ENCODE measurements at places on chromosomes 2 and 18.

- DNase-seq, result no peak
Measured at GRCh38 chr2:182933629-182934028, 67.2 kb upstream of the FRZB start.

DNA sequence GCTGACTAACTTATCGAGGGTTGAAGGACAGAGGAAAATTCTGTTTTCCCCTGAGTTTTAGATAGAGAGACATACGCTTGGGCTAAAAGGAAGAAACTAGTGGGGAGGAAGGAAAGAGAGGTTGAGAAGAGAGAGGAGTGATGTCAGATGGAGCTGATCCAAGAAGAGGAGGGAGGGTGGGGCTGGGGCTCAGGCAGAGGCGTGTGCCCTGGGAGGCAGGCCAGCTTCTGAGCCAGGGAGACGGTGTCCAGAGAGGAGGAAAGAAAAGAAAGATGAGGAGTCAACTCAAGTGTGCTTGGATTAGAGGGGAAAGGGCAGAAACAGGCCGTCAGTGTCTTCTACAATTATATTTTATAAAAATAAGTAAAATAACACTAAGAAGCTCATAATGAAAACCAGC lies 56.2 kb downstream of the EMILIN2 start:
- DNase-seq, result peak; percentile 60

DNA sequence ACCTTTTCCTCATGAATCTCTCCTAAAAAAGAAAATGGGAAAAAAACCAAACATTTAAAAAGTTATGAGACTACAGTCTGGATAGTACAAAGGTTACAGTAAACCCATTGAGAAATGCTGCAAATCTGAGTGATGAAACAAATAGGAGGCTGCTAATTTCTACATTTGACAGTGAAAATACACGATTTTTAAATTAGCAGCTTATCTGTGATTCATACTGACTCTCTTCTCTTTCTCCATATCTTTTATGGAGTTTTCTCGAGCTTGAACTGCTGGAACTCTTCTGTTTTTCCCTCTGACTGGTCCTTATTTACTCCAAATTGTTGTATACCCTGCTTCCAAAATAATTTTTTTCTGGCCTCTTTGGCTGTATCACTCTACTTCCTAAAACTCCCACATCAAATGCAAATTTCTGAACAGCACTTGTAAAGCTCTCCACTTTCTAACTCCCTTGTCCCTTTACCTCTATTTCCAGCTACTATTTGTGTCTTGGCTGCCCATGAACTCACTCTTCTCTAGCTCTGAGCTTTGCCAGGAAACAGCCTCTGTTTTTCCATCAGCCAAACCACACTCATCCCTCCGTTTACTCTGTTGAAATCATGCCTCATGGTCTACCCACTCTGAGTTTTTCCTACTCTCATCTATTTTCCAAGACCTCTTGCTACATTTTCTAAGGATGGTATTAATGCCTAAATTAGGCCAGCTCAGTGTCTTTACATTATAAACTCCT lies 73.7 kb downstream of the RBMS1 start:
- no peak for DNase-seq

- DNase-seq, result no peak
Measured at GRCh38 chr2:133952896-133953295, 301.0 kb upstream of the MGAT5 start.

DNA sequence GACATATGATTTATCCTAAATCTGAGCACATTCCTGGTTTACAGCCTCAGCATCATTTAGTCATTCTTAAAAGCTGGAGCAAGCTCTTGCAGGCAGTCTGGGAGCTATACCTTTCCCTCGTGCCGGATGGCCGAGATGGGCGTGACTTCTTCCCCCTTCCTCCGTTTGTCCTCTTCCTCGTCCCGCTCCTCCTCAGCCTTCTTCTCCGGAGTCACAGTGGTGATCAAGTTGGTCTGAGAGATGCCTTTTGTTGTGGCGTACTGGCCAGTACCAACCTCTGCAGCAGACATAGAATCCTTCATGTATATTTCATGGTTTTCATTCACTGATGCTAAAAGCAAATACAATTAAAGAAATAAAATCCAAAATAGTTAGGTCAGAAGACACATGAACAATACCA lies 124.1 kb upstream of the ZBTB14 start:
- no peak for DNase-seq

- DNase-seq, result no peak
Measured at GRCh38 chr18:57768537-57769326, 34.4 kb downstream of the ATP8B1 start.

DNA sequence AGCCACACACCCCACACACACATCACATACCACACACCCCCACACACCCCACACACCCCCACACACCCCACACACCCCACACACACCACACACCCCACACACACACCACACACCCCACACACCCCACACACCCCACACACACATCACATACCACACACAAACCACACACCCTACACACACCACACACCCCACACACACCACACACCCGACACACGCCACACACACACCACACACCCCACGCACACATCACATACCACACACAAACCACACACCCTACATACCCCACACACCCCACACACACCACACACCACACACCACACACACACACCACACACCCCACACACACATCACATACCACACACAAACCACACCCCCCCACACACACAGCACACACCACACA lies 22.4 kb downstream of the TWIST2 start:
- no peak for DNase-seq

GRCh38 chr18:8988260-8988871 lies 114.1 kb upstream of the NDUFV2 start:
- peak; percentile 48 for DNase-seq

DNA sequence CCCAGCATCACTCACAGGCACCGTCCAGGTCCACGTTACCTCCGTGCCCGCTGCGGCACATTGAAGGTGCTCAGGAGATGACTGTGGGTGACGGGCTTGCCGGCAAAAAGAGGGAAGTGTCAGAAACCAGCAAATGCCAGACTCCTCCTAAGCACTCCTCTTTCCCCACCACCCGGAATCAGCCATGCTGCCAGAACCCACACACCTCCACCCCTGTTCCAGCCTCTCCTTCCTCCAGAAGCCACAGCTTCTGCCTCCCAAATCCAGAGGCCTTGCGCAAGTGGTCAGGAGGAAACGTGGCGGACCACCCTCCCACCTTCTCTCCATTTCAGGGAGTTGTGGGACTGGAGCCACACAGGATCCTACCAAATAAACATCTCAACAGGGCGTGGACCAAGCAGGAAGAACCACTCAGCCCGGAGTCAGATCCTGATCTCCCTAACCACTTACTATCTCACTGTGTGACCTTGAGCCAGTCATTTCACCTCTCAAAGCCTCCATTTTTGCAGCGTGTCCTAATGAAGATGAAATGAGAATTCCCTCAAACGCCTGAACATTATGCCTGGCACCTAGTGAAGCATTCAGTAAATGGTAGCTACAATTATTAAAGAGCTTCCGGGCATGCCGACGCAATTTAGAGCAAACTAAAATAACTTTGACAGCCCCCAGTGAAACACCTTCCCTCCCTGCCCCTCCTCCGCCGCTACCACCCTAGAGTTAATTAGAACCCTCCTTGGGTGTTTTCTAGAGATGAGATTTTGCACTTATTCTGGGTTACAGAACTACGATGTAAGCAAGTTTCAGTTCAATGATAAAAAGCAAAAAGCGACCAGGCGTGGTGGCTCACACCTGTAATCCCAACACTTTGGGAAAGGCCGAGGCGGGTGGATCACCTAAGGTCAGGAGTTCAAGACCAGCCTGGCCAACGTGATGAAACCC lies 32.9 kb downstream of the SMAD7 start:
- no peak for DNase-seq

DNA sequence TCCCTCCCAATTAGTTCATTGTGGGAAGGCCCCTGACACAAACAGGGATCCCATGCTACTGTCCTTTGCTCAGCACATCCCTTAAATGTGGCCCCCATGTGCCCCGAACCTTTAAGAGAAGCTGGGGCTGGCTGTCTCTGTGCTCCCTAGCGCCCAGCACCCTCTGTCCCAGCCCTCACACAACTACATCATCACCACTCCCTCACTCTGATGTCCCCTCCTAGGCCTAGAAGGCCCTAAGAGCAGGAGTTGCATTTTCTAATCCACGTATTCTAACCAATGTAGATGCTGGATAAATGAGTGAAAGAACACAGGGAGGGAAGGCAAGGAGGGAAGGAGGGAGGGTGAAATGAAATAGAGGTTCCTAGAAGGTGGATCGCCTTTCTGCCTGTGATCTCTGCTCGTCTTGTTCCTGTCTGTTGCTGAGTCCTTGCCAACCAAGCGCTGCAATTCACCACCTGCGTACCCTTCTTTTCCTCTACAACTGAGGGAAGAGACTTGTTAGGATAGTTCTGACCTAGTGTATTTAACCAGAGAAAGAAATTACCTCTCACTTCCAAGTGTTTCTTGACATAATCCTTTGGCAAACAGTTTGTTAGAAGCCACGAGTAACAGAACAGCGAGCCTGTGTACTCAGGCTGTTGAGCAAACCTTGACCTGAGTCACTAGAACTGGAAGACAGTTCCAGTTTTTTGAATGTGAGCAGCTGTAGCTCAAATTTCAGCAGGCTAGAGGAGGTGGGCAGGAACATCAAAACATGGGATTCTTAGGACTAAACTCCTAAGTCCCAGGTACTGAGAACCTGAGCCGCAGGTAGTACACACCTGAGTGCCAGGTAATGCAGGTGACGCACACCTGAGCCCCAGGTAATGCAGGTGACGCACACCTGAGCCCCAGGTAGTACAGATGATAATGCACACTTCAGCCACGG lies 181.5 kb upstream of the ID2 start:
- no peak for DNase-seq

DNA sequence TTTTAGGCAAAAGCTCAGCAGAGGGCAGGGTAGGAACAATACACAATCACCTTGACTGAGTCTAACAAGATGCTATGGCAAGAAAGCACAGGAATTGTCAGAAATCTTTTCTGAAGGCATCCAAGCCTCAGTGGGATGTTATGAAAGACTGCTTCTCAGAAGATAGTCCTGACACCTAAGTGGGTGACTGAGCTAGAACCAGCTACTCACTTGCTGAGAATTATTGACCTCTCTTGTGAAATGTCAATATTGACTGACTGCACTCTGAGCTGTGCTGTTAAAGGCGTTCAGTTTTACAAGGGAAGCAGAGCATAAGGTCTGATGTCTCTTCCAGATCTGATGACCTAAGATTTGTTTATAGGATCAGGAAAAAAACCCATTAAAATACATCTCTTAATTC lies 46.1 kb downstream of the TACR1 start:
- DNase-seq, result no peak

- no peak for DNase-seq
Measured at GRCh38 chr2:226728996-226729395, 70.6 kb downstream of the IRS1 start.

DNA sequence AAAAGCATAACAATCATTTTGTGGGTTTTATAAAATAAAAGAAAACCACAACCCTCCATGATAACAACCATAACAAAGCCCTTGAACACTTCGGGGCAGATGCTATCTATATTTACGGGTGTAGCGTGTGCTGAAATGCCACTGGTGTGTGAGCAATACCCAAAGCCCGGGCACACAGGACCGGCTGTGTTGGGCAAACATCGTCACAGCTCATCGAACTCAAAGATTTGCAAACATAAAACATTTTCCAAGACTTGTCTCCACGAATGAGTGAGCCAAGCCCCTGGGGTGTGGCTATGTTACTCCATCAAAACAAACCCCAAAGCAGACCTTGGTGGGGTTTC lies 290.2 kb downstream of the LPIN1 start:
- DNase-seq, result no peak

All from fibroblast of skin of left quadriceps (primary cell).